Renal cortex interstitium (tissue), 15 donors: ENCODE measurements at places on chromosomes 3 and 15.

DNA sequence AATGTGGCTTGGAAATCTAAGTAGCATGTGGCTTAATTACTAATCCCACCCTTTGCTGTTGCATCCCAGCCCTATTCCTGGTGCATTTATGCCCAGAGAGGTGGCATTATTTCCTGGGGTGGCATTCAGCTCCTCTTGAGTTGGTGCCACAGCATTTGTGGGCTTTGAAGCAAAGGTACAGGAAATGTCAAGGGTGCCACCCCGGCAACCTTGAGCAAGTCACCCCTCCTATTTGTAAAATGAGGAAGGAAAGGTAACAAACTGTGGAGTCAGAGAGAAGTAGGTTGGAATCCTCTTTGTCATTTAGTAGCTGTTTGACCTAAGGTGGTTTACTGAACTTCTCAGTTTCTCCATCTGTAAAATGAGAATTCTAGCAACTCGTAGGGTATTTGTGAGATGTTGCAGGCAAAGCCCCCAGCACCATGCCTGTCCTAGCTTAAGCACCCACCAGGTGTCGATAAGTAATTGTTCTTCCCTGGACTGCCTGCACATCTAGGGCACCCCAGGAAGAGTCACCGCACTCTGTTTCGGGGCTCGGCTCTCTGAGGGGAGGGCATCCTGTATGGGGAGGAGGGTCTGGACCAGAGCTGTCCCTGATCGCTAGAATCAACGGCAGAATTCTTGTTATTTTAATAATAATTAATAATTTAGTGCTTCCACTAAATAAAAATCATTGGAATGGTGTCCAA lies 17.1 kb downstream of the ISG20 start:
- DNase-seq = no peak

GRCh38 chr3:14521611-14522010 lies 18.5 kb downstream of the GRIP2 start:
- no peak for DNase-seq

DNA sequence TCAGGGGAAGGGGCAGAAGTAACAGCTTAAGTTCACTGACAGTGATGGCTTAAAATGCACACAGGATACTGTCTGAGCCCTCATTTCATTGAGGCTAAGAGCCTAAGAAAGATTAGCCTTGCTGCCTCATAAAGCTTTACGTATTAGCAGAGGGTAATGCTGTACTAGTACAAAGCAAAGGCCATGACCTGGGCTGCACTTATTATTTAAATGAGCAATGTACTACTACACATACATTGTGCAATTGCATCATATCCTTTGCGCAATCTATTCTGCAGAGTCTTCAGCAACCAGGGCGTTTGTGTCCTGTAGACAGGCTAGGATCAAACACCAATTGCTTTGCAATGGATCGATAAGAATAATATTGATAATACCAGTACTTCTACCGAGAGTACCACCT lies 221.8 kb downstream of the TPRG1 start:
- DNase-seq = no peak

DNA sequence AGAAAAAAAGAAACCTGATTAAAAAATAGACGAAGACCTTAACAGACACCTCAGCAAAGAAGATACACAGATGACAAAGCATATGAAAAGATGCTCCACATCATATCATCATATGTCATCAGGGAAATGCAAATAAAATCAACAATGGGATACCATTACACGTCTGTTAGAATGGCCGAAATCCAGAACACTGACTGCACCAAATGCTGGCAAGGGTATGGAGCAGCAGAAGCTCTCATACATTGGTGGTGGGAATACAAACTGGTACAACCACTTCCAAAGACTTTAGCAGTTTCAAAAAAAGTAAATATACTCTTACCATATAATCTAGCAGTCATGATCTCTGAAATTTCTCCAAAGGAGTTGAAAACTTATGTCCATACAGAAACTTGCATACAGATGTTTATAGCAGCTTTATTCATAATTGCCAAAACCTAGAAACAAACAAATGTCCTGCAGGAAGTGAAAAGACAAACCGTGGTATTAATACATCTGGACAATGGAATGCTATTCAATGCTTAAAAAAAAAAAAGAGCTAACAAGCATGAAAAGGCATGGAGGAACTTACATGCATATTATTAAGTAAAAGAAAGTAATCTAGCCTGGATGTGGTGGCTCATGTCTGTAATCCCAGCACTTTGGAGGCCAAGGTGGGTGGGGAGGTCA lies 107.4 kb downstream of the HES1 start:
- DNase-seq = no peak

DNA sequence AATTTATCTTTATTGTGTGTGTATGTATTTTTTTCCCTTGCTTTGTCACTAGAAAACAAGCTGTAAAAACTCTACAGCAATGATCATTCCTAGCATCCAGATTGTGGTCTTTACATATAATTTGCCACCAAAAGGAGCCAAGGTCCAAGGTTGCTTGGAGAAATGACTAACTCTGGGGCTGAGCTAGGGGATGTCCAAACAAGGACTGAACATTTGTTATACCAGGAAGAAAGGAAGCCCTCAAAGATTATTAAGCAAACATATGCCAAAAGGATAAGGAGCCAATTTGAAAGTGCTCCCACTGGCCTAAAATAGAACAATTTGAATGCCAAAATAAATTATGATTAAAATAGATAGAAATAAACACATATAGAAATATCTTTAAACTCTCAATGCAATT lies 293.3 kb downstream of the ZIC1 start:
- no peak for DNase-seq

GRCh38 chr3:145735631-145736030 lies 425.4 kb downstream of the PLOD2 start:
- DNase-seq = no peak

GRCh38 chr3:77605308-77605707 lies 565.4 kb downstream of the ROBO2 start:
- DNase-seq = no peak

DNA sequence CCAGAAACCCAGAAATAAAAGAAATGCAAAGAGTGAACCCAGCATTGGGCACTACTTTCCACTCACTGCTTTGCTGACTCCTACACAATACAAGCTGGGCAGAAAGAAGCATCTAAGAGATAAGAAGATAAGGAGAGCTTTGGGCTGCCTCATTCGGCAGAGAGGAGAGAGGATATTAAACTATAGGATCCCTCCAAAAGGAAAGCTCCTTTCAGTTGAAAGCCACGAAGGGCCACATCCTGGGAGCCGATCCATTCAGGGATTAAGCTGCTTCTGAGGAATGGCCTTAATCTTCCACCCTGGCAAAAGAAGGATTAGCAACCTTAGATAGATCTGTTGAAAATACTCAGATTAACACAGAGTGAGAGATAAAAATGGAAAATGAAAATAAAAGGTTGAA lies 274.9 kb upstream of the PPP2R3A start:
- DNase-seq = no peak

DNA sequence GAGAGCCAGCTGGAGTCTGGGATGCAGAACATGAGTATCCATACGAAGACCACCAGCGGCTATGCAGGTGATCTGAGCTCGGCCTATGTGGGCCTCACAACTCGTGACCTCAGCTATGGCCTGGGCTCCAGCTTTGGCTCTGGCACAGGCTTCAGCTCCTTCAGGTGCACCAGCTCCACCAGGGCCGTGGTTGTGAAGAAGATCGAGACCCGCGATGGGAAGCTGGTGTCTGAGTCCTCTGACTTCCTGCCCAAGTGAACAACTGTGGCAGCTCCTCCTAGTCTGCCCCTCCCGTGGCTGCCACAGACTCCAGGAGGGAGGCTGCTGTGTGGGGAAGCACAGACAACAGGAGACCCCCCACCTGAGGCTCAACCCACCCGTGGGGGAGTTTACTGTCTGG lies 3.6 kb upstream of the KPNA4 start:
- DNase-seq = no peak
